ENCODE measurements at places on chromosomes 6 and 20.

- no peak for DNase-seq
These were observed 23.6 kb upstream of the NKAIN2 start for GRCh38 chr6:123780021-123780420.

GRCh38 chr6:48611332-48611731 lies 500.3 kb upstream of the PTCHD4 start:
- DNase-seq, result peak; percentile 33

DNA sequence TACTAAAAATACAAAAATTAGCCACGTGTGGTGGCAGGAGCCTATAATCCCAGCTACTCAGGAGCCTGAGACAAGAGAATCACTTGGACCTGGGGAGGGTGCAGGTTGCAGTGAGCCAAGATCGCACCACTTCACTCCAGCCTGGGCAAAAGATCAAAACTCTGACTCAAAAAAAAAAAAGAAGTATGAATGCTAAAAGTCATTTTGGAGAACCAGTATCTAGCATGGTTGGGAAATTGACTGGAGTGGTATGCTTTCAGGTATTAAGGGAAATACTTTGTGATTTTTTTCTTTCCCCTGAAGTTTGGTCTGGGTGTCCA lies 30.1 kb downstream of the PCMT1 start:
- DNase-seq, result no peak

DNA sequence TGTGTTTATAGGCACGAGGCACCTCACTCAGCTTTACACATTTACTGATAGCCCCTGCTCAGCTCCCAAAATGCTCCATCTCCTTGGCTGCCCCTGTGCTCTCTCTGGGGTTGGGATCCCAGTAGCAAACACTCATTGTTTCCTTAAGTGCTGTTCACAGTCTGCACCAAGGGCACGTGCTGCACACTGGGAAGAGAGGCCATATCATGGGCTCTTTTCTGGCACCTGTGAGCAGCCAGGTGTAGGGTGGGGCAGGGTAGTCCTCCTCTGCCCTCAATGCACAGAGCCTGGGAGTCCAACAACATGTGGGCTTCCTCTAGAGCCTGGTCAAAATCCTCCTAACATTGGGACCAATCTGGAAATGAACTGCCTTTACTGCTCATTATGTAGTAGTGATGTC lies 67.9 kb downstream of the BANF2 start:
- DNase-seq, result no peak

GRCh38 chr6:132750455-132751248 lies 7.1 kb downstream of the VNN2 start:
- no peak for DNase-seq

DNA sequence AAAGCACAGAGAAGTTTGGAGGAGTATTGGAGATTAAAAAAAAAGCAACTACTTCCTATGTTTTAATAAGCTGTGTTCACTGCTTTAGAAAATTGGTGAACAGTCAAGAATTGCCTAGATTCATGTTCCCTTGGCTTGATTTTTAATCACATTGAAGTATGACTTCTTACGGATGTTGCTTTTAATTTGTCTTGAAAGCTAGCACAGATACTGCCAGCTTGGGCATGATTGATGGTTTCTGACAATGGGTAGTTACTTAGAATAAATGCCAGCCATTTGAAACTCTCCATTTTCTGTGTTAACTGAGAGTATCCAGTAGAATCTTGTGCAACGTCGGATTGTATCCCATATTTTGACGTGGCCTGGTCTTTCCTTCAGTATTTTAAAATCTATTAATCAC lies 178.0 kb downstream of the DTNBP1 start:
- DNase-seq, result no peak

DNA sequence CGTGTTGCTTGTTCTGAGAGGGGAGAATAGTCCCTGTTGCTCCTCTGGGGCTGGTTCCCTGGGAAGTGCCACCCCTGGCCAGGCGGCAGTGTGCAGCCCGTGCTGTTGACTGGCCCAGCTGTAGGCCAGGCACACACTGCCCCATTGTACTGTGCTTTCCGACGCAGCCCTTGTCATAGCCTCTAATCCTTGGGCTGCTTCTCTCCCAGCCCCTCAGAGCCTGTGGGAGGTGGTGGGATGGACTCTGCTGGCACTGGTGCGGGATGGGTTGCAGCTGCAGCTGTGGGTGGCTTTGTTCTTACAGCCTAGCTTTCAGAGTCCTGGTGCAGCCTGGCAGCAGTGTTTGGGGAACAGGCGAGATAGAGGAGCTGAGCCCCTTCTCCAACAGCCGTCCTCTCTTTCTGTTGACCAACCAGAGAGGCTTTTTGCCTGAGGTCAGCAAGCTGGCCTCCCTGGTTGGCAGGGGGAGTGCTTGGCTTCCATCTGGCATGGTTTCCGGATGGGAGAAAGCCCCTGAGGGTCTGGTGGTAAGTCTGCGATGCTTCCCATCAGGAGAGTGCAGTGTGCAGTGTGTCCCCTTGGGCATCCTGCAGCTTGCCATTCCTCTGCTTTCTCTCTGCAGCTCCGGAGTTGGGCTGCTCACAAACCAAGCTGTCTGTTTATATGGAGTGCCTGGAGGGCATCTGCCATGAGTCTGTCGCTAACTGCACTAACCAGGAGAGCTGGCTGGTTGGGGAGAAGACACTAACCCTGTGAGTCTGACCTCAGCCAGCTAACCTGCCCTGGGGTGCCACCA lies 12.1 kb downstream of the TJAP1 start:
- no peak for DNase-seq

DNA sequence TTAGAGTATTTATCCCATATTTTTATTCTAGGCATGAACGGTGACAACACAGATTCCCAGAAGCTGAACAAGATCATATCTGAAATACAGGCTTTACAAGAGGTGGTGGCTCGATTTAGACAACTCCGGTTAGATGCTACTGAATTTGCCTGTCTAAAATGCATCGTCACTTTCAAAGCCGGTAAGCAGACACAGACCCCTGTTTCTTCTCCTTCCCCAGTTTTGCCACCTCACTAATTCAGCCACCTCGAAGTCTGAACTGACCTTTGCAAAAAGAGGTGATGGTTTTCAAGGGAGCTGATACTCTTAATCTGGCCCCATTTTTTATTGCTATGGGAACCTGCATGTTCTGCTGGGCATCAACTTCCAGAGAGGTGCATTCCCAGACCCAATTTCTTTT lies 15.0 kb downstream of the NR2E1 start:
- DNase-seq, result no peak

GRCh38 chr6:11023032-11023431 lies 21.1 kb downstream of the ELOVL2 start:
- no peak for DNase-seq

- DNase-seq, result no peak
These were observed 230.7 kb upstream of the QKI start for GRCh38 chr6:163183806-163184205.

- no peak for DNase-seq
These were observed 470.2 kb upstream of the HSF2 start for GRCh38 chr6:121929301-121929700.

DNA sequence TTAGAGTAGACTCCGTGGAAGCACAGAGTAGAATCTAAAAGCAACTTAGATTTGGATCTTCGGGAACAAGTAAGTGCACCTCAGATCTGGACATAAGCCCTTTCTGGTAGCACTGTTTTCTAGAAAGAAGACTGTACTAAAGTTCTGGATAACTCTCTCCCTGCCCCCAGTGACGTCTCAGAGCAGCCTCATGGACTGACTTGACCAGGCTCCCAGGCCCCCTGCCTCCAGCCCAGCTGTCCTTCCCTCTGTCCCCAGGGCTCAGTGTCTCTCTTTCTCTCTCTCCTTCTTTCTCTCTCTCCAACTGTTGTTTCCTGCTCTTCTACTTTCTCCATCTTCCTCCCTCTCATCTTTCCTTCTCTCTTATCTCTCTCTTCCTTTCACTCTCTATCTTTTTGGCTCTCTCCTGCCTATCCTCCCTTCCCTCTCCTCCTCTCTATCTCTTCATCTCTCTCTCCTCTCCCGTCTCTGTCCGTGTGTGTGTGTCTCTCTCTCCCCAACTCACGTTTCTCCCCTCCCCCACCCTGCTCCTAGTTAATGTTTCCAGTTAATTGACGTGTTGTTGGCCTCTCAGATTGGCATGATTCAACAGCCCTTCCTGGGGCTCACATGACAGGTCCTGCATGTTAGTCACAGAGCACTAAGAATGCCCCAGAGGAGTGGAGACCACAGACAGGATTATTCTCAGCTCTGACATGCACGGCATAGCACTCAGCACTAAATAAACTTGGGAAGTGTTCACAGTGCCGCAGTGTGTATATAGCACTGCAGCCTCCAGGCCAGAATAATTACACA lies 180.4 kb upstream of the FOXQ1 start:
- peak; percentile 90 for DNase-seq

DNA sequence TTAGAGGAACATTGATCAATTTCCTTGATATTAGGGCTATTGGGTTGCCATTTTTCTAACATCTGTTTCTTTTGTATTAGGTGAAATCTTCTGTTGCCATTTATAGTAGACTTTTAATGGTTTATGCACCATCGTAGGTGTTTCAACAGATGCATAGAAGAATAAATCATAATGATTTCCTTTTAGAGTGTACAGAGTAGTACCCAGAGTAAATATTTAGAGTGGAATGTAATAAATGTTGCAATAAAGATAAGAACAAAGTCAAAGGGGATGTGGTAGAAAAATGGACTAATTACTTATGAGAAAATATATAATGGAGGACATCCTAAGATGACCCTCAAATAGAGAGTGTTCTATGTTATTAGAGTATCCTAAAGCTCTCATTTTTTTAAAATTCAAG lies 643.0 kb upstream of the CITED2 start:
- DNase-seq, result no peak

DNA sequence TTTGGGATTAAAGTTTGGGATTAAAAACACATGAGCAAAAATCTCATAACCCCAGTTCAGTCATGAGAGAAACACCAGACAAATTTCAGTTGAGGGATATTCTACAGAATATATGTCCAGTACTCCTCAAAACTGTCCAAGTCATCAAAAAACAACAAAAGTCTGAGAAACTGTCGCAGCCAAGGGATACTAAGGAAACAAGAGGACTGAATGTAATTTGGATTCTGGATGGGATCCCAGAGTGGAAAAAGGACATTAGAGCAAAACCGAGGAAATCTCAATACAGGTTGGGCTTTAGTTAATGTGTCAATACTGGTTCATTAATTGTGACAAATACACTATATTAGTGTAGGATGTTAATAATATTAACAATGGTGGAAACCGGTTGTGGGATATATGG lies 219.3 kb downstream of the BCKDHB start:
- DNase-seq, result no peak

DNA sequence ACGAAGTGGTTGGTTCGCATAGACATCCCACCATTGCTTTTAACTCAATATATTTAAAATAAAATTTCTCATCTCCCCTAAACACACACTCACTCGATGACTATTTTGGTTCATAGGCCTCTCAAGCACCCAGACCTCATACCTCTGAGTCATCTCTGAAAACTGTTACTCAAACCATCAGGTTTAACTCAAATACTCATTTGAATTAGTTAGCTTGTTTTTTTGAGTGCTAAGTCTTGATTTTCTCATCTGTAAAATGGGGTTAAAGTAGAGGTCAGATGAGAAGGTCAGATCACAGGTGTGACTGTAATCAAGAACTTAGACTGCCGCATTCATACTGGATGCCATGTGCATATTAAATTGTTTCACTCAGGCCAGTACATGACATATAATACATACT lies 243.9 kb upstream of the TENT5A start:
- DNase-seq, result peak; percentile 89

DNA sequence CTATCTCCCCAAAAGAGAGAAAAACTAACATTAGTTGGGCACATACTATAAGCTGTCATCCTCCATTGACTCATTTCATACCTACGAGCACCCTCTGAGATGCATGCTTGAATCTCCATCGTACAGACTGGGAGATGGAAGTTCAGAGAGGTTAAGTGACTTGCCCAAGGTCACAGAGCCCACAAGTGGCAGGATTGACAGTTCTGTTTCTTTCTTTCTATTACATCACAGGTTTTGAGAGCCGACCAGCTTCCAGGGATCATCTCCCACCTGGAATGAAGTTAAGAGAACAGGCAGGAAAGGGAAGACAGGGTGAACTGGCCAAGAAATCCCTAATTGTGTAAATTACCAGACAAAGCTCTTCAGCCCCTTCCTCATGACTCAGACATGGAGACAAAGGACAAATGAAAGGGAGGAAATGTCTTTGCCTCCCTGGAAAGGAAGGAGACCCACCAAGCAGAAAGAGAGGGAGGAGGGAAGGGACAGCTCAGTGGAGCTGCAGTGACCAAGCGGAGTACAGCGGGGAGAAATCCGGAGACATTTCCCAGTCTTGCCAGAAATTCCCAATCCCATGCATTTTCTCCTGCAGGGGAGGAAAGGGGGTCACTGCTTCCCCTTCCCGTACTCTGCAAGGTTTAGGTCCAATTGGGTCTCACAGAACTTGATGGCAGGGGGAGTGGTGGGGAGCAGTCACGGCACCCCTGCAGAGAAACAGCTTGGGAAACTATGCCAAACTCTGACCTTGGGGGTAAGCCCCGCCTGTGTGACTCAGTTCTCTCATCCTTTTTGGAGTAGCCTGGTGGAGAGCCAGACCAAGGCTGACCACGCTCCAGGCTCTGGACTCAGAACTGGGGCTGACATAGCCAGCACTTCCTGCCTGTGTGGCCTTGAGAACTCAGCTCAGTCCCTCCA lies 154.3 kb downstream of the ANKRD60 start:
- peak; percentile 83 for DNase-seq

DNA sequence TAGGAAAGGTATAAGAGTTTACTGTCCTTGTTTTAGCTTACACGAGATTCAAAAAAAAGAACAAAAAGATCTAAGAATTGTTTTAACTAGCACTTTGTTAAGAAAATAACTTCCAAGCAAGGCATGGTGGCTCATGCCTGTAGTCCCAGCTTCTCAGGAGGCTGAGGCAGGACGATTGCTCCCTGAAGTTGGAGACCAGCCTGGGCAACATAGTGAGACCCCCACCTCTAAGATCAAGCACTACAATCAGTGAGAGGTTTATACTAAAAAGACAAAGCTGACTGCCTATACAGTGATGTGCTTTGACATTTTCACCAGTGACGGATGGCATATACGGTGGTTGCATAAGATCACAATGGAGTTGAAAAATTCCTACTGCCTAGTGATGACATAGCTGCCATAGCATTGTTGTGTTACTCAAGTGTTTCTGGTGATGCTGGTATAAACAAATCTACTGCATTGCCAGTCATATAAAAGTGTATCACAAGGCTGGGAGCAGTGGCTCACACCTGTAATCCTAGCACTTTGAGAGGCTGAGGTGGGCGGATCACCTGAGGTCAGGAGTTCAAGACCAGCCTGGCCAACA lies 68.6 kb downstream of the B4GALT5 start:
- DNase-seq, result no peak

DNA sequence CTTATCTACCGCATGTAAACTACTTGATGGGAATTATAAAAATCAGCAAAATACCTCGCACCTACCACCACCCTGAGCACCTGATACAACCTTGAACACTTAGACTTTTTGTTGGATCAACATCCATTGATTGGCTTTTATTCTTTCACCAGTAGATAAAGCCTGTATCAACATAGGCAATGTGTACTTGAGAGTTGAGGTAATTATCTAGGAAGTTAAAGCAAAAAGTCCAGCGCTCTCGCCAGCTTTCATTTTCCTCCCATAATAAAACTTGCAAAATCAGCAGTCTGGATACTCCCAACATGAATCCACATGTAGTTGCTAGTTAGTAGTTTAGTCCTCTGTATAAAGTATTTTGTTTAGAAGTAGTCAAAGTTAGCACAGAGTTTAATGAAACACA lies 132.0 kb upstream of the PRDM1 start:
- no peak for DNase-seq
